Panc1 (cell line): ENCODE measurements at places on chromosomes 16 and 17. TPM values are rescaled to one million over a fixed set of nuclear protein-coding genes. Genes with fewer than 3 reads are reported as not detected.

QPRT gene
- total RNA-seq: 27.9 TPM

KRTAP4-4 gene
- total RNA-seq: not detected

KRTAP3-1 gene
- total RNA-seq: not detected

KRTAP4-1 gene
- total RNA-seq: not detected

IL17C gene
- total RNA-seq: not detected

KRT13 gene
- total RNA-seq: 0.36 TPM

GRCh38 chr16:66335704-66336329, 30.7 kb upstream of the CDH5 start:
- no peak for DNase-seq

- no peak for DNase-seq
These were observed 144.7 kb upstream of the CHMP6 start for GRCh38 chr17:80846932-80847331.

DNA sequence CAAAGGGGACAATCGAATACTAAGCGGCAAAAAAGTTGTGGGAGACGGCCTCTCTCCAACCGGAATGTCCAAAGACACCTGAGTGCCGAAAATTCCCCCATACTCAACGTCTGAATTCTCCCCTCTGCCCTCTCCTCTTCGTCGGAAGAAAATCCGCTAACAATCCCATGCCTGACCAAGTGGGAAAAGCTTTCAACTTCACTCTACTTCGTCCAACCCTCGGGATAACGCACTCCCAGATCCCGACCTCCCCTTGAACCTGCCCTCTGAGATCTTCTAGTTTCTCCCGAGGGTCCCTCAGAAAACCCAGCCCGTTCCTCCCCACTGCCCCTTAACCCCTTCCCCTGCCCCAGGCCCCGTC, 961 bp downstream of the AMFR start:
- no peak for DNase-seq

GRCh38 chr16:89261691-89262563, 44.4 kb downstream of the ZNF778 start:
- DNase-seq: no peak

- no peak for DNase-seq
These were observed 39.2 kb downstream of the TMEM11 start for GRCh38 chr17:21174713-21175112.

DNA sequence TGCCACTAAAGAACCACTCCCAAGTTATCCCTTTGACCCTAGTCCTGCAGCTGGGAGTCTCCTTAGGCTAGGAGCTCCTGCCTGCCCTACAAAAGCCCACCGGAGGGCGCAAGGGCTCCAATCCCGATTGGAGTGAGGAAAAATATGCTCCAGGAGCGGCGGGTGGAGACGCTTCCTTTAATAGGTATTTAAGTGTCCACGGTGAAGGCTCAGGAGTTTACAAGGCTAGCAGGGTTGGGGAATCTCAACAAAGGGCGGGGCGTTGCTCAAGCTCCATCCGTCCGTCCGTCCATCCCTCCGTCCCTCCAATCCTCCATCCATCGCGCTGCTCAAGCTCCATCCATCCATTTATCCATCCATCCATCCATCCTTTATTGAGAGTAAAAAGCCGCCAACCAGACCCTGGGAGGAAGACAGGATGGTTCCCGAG, 556 bp upstream of the SPNS1 start:
- DNase-seq: no peak

GRCh38 chr17:65005858-65006257, 50.7 kb downstream of the GNA13 start:
- DNase-seq: no peak

- no peak for DNase-seq
These were observed 2.1 kb upstream of the ESRP2 start for GRCh38 chr16:68238029-68238345.

DNA sequence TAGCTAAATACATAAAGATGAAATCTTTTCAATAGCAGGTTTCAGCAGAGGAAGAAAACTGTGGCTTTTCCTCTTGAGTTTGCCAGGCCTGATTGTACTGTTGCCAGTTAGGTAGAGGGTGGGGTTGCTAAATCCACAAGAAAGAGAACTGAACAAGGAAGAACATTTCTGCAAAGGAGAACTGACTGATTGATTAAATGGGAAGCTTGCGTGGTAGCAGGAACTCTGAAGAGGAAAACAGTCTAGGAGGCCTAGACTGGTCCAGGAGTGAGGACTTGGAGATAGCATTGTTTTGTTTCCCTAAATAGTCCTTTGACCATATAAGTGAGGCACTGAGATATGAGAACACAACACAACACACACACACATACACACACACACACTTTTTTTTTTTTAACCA, 18.8 kb downstream of the LRRC36 start:
- DNase-seq: no peak

DNA sequence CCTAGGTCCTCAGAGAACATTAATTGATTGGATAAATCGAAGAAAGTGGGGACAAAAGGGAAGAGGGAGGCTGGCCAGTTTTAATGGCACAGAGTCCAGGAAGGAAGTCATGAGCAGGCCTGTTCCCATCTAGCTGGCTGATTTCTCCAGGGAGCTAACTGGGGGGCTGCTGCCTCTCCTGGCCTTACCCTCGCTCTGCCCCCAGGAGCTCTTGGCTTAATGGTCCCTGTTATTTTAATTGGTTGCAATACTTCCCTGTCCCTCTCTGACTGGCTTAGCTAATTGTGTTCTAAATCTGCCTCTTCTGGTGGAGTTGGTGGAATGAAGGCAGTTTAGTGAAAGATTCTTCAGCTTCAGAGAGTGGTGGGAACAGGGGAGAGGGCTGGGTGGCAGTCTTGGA, 61.4 kb downstream of the MGAT5B start:
- no peak for DNase-seq

- DNase-seq: no peak
These were observed 390.6 kb downstream of the HAPSTR1 start for GRCh38 chr16:9481747-9482730.

DNA sequence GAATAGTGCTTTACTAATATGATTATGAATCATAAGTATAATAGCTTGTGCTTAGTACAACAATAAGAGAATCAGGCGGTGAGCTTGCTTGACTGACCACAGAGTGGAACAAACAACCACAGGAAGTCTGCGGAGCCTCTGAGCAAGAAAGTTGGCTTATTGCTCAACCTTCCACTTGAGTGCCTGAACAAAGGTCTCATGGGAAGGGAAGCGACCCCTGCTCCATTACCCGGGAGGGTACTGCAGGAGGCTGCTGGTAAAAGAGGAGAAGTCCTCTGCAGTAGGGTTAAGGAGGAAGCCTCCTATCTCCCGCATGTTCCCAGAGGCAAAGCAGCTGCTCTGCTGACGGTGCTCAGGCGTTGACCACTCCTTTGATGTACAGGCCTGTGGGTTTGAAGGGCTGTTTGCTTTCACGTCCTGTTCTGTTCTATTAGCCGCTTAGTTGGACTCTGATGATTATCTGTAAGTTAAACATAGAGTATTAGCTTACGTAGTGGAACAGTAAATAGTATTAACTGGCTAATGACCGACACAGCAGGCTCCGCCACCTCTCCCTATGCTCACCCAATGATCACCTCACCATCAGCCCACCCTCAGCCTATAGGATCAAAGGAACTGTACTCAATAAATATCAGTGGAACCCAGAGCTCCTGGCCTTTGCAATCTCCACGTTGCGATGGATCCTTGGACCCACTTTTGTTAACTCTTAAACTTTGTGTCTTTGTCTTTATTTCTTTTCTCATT, 17.5 kb downstream of the ALOX15B start:
- no peak for DNase-seq

- no peak for DNase-seq
These were observed 1400.1 kb downstream of the CDH8 start for GRCh38 chr16:60636117-60636516.

DNA sequence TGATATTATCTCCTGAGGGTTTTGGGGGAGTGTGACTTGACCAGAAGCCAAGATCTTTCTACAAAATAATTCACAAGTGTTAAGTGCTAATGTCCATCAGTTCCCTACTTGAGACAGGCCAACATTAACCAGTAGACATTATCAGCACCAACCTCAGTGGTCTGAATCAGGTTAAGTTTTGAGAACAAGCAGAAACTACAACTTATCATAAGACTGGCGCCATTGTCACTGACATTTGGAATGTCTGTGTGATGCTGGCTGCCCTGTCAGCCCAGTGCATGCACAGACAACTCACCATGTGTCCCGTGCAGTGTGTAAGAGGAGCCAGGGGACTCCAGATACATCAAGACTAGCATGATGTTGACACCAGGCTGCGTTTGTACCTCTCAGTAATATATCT, 76.8 kb downstream of the CCDC182 start:
- no peak for DNase-seq

DNA sequence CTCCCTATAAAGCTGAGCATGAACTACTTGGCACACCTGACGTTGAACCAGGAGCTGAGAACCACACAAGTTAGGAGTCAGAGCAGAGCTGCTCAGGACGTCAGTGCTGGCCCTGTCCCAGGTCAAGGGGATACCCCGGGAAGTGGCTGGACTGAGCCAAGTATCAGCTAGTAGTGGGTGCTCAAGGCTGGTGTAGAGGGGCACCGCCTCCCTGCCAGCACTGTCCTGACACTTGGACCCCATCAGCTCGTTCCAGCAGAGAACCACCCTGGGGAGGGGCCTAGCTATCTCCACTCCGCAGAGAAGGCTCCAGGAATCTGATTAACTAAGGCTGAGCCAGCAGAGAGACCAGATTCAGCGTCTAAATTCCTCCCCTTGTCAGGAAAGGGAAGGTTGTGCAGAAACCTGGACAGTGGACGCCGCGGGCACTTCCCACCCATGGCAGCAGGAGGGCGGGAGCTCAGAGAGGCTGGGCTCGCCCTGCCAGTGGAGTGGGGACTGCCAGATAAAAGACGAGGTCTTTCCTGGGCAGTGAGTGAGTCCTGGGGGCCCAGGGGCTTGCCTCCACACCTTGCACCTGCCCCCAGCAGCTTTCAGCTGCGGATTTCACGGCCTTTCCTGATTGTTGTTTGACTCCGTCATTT, 21.0 kb downstream of the C16orf90 start:
- no peak for DNase-seq

DNA sequence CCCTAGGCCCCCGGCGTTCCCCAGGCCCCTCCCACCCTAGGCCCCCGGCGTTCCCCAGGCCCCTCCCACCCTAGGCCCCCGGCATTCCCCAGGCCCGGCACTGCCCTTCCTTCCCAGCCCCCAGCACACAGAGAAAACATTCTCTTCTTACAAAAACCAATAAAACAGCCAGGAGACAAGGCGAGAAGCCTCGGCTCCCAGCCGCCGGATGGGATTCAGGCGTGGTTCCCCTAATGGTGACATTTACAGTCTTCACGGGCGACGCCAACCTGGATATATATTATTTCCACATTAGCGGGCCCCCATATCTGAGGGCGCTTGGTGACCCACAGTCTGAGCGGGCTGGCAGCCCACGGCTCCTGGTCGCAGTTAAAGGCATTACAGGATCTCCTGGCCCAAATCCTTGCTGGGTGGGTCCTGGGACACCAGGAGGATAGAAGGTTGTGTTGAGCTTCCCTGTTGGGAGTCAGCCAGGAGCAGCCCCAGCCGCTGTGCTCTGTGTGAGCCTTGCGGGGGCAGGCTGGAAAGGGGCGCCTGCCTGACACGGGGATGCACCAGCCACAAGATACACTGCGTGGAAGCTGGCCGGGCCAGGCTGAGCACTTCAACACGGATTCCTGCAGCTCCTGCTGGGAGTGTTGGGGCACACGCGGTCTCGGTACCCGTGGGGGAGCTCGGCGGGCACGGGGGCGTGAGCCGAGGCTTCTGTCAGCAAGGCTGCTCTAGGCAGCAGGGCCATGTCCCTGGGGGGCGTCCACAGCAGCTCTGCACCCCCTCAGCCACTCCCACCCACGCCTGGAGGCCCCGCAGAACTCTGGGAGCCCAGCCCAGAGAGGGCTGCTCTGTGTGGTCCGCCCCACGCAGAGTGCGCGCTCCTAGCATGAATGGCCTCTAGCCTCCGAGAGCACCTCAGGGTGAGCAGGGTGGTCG, 83.7 kb downstream of the LMF1 start:
- DNase-seq: no peak

- DNase-seq: no peak
These were observed 6.4 kb downstream of the HLF start for GRCh38 chr17:55271223-55271571.

DNA sequence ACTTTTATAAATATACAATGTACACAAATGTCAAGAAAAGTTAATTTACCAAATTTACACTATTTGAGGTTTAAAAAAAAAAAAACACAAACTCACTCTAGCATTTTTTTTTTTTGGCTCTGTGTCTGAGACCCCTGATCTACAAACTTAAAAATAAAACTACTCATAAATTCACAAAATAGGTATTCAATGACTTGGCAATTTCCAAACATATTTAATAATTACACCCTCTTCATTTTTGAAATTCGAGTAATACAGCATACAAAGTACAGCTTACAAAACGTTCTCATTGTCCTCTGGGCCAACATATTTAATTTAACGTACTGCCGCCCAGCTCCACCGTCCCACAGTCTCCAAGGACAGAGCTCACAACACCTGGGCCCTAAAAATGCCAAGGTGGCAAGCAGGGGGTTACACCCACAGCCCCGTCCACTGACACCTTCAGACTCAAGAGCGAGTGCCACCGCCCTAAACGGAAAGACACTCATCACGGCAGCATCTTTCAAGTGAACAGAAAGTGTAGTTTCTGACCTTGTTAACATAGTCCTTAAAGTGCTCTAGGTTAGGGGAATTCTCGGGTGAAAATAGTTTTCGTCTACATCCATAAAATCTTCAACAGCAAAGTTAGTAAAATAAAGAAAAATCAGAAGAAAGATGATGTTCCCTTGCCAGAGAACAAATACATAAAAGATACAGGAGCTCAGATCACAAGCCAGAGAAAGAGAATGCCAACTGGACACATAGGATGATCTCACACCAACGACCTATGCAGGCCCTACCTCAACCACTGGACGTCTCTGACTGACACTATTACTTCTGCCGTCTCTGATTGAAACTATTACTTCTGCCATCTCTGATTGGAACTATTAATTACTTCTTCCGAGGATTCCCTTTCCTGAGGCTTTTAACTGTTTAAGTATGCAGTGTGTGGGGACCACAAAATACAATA, 4.2 kb downstream of the ADCY9 start:
- no peak for DNase-seq

DNA sequence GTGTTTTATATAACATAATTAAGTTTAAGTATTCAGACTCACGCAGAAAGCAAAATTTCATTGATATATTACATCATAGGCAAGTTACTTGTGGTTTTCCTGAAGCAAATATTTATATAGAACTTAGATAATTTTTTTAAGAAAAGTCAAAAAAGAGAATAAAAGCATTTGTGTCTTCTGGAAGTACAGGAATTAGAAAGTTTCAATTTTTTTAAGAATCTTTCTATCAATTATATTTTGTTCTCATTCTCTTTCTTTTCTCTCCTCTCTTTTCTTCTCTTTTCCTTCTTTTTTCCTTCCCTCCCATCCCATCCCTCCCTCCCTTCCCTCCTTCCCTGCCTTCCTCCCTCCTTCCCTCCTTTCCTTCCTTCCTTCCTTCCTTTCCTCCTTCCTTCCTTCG, 120.7 kb upstream of the CDH8 start:
- DNase-seq: no peak

GRCh38 chr16:5072334-5073278, 963 bp downstream of the ALG1 start:
- DNase-seq: no peak

DNA sequence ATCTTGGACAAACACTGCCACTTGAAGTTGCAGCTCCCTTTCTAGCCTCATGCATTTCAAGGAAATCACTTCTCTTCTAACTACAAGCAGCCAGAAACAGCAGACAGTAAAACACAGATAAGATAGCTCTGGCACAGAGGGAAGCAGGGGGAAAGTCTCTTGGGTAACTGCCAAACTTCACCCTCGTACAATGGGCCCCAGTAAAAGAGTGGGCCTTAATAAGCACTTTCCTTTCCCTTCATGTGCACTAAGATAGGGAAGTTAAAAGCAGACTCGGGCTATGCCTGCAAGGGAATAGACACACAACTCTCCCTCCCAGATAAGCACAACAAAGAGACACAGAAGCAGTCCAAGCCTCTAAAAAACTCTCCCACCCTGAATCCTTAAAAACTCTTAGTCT, 4.2 kb upstream of the KRTAP4-5 start:
- no peak for DNase-seq
